ENCODE measurements at places on chromosomes 12 and 14.
A peak's percentile ranks its signal among the peaks of the same experiment; 100 is the strongest.

- no peak for DNase-seq
Observed at GRCh38 chr14:100386121-100386520, 63.0 kb downstream of the SLC25A47 start.

GRCh38 chr14:87935886-87936285 lies 57.1 kb downstream of the GALC start:
- DNase-seq = no peak

GRCh38 chr14:103735439-103735814 lies 19.8 kb downstream of the ZFYVE21 start:
- DNase-seq = peak; percentile 74

GRCh38 chr14:38366374-38366773 lies 110.5 kb upstream of the CLEC14A start:
- no peak for DNase-seq

- DNase-seq = peak; percentile 48
Observed at GRCh38 chr14:99718811-99719192, 34.7 kb downstream of the CYP46A1 start.

GRCh38 chr14:95304342-95304741 lies 15.4 kb downstream of the CLMN start:
- no peak for DNase-seq

DNA sequence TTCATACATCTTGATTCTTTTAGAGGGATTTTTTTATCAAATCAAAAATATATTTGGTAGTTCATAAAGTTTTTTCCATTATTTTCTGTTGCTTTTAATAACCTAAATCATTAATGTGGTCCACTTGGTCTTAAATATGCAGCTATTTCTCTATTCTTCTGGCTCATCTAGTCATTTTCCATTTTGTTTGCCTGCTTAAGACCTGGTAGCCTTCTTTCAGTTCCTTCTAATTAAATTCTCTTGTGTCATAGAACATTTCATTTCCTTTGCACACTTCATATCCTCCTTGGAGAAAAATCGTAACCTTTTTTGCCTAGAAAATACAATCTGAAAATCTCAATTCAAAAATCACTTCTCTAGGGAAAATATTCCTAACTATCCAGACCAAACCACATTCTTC lies 387.0 kb downstream of the LRFN5 start:
- DNase-seq = no peak

DNA sequence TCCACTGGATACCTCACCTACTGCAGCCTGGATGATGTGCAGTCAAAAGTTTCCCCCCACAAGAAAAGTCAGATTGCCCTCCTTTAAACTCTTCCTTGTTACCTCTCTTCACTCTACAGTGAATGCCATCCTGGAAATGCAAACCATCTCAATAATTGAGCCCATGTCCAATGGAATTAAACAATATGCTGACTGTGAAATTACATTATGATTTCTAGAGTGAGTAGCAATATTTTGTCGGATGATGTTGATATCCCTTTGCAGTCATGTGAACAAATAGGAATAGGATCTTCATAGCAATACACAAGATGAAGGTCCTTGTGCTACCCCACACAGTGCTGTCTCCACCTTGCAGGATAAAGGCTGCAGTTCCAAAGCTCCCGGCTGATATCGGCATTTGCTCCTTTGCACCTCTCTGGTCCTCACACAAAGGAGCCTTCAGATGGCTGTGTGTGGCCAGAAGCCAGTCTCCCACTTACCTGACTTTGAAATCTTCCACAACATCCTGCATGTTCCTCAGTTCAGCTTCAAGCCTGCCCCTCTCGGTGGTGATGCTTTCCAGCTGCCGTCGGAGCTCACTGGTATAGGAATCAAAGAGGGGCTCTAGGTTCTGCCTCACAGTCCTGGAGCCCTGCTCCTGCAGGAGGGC lies 1.5 kb downstream of the KRT75 start:
- peak; percentile 54 for DNase-seq

- no peak for DNase-seq
Observed at GRCh38 chr14:101542391-101542790, 18.9 kb upstream of the DIO3 start.

DNA sequence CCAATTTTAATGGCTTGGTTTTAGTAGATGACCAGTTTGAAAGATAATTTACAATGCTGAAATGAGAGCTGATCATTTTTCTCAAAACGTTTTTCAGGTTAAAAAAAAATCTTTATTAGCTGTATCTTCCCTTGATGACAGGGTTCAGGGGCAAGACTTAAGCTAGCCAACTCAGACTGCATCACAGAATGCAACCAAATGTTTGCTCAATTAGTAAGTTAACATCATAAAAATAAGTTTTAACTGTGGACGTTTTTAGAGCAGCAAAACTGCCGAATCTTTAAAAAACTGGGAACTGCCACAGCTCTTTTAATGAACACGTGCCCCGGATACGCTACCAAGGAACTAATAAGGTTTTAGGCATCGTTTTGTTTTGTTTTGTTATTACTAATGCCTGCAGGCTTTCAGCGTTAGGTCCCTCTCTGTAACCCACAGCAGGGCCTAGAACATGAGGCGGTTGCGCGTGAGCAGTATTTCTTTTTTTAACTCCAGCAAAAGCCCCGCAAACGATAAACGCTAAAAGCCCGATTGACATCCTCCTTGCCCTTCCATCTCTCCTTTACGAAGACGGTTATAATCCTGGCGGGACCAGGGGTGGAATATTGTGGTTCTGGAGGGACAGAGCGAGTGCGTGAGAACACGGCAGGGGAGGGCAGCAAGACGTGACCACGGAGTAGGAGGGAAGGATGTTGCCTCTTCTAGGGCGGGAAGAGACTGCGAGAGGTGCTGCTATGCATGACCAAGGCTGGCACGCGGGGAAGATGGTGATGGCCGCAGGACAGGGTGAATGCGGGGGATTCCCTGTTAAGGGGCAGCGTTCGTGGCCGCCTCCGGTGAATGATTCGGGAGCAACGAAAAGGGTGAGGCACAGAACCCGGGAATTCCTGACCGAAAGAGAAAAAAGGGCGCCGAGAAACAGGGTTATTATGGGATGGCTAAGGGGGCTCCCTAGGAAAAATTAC lies 652 bp downstream of the SUPT16H start:
- DNase-seq = peak; percentile 78

DNA sequence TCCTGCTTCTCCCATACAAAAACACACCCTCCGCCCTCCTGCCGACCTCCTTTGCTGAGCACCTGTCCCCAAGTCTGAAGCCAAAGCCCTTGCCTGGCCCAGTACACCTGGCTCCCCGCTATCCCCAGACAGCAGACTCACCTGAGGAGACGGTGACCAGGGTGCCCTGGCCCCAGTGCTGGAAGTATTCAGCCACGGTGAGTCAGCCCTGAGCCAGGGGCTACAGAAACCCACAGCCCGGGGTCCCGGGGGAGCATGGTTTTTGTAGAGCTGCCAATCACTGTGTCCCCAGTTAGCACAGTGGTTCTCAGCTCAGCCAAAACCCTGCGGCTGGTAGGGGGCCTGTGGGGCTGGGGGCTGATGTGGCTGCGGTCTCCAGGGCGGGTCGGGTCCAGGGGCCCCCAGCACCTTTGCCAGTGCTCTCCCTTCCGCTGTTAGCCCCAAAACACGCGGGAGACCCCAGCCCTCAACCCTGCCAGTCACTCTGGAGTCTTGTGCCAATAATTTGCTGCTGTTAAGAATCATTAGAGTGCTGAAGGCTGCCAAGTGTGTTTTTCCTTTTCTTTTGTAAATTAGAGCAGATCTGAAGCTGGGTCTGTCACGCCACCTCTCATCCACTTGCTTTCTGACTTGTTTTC lies 339.0 kb downstream of the TMEM121 start:
- no peak for DNase-seq

DNA sequence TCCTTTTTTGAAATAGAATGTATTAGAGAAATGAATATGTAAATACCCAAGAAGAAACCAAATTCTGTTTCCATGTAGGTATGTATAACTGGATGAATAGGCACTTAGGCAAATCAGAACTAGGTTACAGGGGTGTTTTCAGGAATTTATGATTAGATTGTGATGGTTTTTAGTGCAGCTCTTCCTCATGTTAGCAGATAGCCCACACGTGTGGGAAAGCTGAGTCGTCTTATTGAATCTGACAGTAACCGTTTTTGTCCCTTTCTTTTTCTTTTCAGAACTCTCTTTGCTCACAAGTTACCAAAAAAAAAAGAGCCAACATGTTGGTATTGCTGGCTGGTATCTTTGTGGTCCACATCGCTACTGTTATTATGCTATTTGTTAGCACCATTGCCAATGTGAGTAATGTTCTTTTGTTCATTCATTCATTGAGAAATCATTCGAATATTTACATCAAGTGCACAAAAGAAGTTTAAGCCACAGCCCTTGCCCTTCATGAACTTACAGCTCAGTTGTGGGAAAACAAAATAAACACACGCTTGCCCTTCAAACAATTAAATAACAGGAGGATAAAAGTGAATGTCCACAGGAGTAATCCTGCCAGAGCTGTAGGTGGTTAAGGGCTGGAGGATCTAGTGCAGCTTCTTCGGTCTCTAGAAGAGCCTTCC lies 14.8 kb downstream of the EMP1 start:
- DNase-seq = no peak

GRCh38 chr12:24839268-24839791 lies 109.6 kb downstream of the BCAT1 start:
- DNase-seq = no peak

DNA sequence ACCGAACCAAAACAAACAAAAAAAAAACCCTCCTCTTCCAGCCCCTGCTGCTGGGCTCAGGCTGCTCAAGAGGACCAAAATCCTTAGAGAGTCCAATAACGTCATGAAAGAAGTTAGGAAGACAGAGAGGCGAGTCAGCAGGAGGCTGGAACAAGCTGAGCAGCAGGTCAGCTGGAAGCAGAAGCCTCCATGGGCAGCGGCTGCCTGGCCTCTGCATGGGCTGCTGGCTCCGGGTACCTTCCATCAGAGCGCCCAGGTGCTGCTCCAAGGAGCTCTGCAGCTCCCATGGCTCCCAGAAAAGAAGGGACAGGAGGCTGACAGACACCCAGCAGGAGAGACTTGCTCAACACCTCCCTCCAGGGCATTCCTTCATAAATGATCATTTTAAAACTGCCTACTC lies 3.2 kb upstream of the KRT2 start:
- DNase-seq = no peak

- no peak for DNase-seq
Observed at GRCh38 chr14:75723716-75724115, 62.7 kb downstream of the TTLL5 start.

GRCh38 chr12:52729147-52729546 lies 25.8 kb upstream of the KRT77 start:
- no peak for DNase-seq

- no peak for DNase-seq
Observed at GRCh38 chr12:67630373-67631088, 18.0 kb upstream of the DYRK2 start.

GRCh38 chr12:116882742-116883141 lies 1.5 kb upstream of the HRK start:
- no peak for DNase-seq

- no peak for DNase-seq
Observed at GRCh38 chr12:73112035-73112816, 840.1 kb downstream of the TRHDE start.

GRCh38 chr12:8564656-8565055 lies 24.0 kb upstream of the CLEC4E start:
- no peak for DNase-seq

DNA sequence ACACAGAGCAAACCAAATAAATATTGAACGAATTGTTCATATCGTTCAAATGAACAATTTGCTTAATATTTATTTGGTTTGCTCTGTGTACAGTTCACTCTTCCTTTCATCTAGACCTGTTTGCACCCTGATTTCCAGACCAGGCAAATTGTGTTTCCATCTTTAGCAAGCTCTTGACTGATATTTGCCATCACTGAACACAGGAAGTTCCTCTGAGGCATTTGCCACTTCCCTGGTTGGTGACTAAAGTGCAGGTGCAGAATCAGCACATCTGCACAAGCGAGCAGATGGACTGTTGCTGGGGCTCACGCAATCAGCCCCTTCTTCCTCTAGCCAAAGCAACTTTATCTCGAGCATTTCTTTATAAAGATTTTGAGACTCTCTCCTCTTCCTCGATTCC lies 112.9 kb downstream of the DAAM1 start:
- no peak for DNase-seq

GRCh38 chr12:14431975-14432374 lies 66.5 kb downstream of the ATF7IP start:
- no peak for DNase-seq

GRCh38 chr12:9064815-9065606 lies 50.7 kb downstream of the A2M start:
- peak; percentile 86 for DNase-seq

DNA sequence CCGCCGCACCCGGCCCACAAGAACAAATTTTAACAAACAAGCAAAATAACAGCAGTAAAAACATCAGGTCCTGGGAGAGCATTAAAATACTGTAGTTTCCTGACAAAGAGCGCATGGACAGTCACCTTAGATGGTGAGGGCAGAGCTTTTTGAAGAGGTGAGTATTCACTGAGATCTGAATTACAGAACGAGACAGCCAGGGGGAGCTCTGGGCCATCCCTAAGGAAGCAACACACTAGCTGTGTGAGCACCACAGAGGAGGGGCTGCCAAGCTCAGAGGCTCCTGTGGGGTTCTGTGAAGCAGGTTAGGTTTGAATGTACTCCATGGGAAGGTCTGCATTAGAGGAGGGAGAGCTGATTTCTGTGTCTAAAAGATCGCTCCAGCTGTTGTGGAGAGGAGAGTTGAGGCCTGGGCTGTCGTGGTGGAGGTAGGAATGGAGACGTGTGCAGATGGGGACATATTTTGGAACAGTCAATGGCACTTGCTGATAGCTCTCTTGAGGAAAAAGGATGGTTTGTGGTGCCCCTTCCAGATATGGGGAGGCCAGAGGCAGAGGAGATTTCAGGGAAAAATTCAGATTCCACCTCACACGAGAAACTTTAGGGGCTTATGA lies 72.9 kb downstream of the TRAFD1 start:
- DNase-seq = no peak

GRCh38 chr14:92937051-92937937 lies 14.3 kb downstream of the CHGA start:
- no peak for DNase-seq

DNA sequence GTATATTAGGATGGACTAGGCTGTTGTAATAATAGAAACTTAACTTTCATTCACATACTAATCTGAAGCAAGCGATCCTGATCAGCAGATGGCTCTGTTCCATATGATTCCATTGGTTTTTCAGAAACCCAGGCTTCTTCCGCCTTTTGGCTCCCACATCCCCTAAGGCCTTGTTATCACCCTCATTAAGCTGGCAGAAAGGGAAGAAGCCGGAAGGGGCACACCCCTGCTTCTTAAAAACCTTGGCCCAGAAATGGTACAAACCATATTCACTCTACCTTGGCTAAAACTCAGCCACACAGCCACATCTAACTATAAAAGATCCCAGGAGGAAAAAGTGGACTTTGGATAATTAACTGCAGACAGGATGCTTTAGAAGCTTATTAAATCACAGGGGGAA lies 329.2 kb downstream of the PCNX1 start:
- DNase-seq = no peak

DNA sequence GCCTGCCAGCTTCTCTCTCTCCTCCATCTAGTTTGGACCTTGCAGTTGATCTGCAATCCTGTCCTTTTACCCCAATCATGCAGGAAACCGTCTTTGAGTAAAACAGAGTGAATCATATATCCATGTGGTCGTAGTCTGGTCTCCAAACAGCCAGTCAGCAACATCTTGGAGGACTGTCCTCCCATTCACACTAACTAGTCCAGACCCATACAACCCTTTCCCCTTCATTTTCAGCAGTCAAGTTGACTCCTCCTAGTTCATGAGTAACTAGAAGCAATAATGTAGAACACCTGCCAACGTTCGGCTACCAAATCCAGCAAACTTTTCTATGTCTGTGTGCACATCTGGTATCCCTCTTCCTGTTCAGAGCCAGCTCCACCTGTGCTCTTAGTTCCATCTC lies 10.8 kb upstream of the BIN2 start:
- no peak for DNase-seq

- DNase-seq = peak; percentile 99
Observed at GRCh38 chr14:34539407-34540180, at the start of gene EAPP. TSS of gene EAPP (minus strand) at chr14:34539701. CDS start at chr14:34539628, 73 bp downstream.

GRCh38 chr14:67487332-67487731 lies 1.2 kb downstream of the TMEM229B start:
- DNase-seq = no peak
